ENCODE measurements at places on chromosomes 1 and 21. TPM values are rescaled to one million over a fixed set of nuclear protein-coding genes. Genes with fewer than 3 reads are reported as not detected.

The NTMT2 gene
- total RNA-seq = not detected

GRCh38 chr1:42933610-42934491, 24.8 kb downstream of the SLC2A1 start:
- DNase-seq = no peak

The DIRAS3 gene
- 2.2 TPM for total RNA-seq

DNA sequence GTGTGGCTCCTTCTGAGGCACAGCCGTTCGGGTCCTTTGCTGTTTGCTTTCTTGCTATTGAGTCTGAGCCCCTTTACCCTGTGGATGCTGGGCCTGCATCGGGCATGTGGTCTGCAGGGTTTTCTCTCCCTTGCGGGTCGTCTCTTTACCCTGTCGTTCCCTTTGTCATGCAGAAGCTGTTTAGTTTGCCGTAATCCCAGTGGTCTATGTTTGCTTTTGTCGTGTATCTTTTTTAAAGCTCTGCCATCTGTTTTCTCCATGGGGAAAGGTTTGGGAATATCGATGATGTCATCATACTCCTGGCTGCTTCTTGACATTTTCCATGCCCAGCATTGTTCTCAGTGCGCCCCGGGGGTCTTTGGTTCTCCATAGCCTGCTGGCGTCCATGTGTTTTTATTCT, 68.2 kb downstream of the AGPAT3 start:
- no peak for DNase-seq

DNA sequence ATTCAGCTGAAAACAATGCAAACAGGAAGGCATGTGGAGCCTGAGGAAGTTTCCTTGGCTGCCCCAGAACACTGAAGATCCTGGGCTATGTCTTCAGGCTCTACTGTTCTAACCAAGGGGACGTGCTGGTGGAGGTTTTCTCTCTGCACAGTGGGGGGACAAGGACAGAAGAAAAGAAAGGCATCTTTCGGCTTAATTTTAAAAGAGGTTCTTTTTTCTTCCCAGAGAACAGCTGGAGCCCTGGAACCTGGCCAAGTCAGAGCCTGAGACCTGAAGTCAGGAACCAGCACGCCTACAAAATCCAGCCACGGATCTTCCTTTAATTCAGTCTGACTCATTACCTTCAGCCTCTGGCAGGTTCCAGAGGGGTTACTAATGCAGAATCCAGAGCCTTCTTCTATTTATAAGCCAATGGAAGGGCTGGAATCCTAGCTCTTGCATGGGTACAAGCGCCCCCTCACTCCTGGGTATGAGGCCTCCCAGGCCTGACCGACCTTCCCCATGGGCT, 19.8 kb downstream of the CTNNBIP1 start:
- peak; percentile 80 for DNase-seq

DNA sequence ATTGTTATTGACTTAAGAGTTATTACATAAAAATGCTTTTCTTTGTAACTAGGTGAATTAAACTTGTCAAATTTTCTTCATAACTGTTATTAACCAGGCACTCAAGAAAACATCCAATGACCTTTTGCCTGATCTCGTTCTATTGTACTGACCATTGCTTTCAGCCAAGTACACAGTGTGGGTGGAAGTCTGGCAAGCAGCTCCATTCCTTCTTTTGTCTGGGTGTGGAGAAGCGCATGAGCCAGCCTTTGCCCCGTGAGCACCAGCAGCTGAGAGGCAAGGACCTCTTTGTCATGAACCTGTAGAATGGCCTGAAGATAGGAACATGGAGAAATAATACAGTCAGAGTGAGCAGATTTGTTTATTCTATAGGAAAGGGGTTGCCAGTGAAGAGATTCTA, 57.5 kb downstream of the IARS2 start:
- DNase-seq = no peak

DNA sequence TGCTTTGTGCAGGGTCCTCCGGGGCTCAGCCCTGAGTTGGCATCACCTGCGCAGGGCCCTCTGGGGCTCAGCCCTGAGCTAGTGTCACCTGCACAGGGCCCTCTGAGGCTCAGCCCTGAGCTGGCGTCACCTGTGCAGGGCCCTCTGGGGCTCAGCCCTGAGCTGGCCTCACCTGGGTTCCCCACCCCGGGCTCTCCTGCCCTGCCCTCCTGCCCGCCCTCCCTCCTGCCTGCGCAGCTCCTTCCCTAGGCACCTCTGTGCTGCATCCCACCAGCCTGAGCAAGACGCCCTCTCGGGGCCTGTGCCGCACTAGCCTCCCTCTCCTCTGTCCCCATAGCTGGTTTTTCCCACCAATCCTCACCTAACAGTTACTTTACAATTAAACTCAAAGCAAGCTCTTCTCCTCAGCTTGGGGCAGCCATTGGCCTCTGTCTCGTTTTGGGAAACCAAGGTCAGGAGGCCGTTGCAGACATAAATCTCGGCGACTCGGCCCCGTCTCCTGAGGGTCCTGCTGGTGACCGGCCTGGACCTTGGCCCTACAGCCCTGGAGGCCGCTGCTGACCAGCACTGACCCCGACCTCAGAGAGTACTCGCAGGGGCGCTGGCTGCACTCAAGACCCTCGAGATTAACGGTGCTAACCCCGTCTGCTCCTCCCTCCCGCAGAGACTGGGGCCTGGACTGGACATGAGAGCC, 22.7 kb downstream of the COL6A1 start:
- DNase-seq = no peak

The LRRC39 gene
- 1.0 TPM for total RNA-seq

GRCh38 chr21:39020751-39021477, 162.3 kb downstream of the PSMG1 start:
- DNase-seq = peak; percentile 66

The SUCO gene
- total RNA-seq = 36.1 TPM

- DNase-seq = no peak
Measured at GRCh38 chr1:224339442-224340033, 9.6 kb upstream of the NVL start.

The BEND5 gene
- total RNA-seq = 6.6 TPM

DNA sequence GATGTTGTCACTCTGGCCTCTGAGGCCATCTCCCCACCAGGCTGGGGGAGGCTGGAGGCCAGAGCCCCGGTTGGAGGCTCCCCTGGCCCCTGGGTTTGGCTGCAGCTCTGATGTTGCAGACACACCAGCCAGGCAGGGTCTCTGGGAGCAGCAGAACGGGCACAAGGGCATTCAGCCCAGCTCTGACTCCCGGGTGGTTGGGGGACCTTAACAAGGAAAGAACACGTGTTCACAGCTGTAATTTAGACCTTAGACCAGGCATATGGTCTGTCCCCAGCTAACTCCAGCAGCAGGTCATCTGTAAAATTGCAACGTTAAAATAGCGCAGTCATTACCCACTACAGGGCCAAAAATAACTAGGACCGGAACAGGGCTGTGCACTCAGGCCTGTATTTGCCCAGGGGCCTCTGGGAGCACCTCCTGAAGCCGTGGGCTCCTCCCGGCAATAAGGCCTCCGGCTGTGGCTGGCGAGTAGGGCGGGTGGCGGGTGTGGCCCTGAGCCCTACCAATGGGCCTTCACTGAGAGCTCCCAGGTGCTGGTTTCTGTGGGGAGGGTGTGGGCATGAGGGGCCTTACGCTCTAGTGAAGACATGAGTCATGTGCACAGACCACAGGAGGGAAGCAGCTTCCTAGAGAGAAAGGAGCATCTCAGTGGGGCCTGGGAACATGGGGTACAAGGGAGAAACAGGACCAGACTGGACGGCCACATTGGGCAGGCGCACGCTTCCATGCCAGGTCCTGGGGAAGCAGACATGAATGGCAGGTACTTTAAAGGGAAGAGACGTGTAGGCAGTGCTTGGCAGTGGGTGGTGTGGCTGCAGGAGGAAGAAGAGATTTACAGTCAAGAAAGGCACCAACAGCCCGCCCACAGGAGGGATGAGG, 6.1 kb downstream of the LDLRAP1 start:
- peak; percentile 77 for DNase-seq

The LCE1B gene
- not detected for total RNA-seq

- no peak for DNase-seq
Measured at GRCh38 chr1:86913399-86913895, 479 bp downstream of the SELENOF start.

GRCh38 chr1:174768949-174769348, 230.8 kb upstream of the CACYBP start:
- no peak for DNase-seq

The KCND3 gene
- 21.2 TPM for total RNA-seq

The SV2A gene
- total RNA-seq = 16.9 TPM

The DNAJC6 gene
- 2.3 TPM for total RNA-seq

DNA sequence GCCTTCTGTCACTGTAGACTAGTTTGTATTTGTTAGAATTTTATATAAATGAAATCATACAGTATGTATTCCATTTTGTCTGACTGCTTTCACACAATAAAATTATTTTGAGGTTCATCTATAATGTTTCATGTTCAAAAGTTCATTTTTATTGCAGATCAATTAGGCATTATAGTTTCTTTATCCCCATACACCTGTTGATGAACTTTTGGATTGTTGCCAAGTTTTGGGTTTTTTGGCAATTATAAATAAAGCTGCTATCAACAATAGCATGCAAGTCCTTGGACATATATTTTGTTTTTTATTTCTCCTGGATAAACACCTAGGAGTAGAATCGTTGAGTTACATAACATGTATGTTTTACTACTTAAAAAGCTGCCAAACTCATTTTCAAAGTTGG, 47.1 kb upstream of the FAM3B start:
- no peak for DNase-seq

The NOS1AP gene
- total RNA-seq = 4.8 TPM

The SNAP47 gene
- total RNA-seq = 18.1 TPM

The SASS6 gene
- total RNA-seq = 2.5 TPM

GRCh38 chr1:38088366-38088765, 41.8 kb upstream of the POU3F1 start:
- DNase-seq = no peak

DNA sequence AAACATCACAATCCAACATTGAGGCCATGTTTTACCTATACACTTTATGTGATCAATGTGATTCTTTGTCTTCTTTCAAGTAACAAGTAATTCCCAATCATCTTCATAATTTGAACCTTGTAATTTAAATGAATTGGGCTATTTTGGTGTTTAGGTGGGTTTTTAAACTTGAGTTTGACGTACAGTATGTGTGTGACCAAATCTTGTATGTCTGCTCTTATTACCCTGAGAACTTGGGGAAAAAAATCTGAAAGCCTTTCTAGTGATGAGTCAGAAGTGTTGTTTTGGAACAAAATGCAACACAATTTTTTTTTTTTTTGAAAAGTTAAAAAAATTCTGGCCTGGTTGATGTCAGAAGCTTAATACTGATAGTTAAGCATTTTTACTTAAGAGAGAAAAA, 68.5 kb downstream of the HHAT start:
- no peak for DNase-seq

The LCE3D gene
- total RNA-seq = not detected

All from aorta (tissue), 5 donors.